ENCODE measurements at places on chromosomes 3 and 15.

DNA sequence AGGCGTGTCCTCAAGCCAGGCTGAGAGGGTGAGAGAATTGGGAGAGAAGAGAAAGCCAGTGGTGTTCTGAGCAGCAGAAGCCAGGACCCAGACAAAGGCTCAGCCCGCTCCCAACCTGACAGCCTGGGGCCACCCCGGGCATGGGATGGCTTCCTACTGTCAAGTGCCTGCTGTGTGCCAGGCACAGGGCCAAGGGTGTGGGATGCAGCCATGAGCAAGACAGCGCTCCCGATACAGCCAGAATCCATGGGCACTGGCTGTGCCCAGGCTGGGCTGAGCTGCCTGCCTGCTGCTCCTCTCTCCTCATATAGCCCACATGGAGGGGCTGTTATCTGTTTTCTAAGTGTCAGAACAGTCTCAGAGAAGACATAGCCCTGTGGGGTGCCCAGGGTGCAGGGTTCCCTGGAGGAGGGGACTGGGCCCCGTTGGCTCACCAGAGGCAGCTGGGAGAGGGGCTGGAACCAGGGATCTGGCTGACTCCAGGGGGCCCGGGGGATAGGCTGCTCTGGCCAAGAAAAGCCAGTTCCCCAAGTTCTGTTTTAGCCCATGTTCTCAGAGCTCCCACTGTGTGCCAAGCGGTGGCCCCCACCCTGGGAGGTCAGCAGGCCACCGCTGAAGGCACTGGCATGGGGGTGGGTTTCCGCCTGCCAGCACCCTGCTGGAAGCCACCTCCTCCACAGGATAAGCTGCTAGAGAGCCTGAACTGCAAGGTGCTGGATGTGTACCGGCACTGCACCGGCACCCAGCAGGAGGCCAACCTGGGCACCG, 39.0 kb downstream of the CFAP100 start:
- peak; percentile 6 for DNase-seq

GRCh38 chr15:56619887-56620286, 113.4 kb downstream of the ZNF280D start:
- DNase-seq = no peak

DNA sequence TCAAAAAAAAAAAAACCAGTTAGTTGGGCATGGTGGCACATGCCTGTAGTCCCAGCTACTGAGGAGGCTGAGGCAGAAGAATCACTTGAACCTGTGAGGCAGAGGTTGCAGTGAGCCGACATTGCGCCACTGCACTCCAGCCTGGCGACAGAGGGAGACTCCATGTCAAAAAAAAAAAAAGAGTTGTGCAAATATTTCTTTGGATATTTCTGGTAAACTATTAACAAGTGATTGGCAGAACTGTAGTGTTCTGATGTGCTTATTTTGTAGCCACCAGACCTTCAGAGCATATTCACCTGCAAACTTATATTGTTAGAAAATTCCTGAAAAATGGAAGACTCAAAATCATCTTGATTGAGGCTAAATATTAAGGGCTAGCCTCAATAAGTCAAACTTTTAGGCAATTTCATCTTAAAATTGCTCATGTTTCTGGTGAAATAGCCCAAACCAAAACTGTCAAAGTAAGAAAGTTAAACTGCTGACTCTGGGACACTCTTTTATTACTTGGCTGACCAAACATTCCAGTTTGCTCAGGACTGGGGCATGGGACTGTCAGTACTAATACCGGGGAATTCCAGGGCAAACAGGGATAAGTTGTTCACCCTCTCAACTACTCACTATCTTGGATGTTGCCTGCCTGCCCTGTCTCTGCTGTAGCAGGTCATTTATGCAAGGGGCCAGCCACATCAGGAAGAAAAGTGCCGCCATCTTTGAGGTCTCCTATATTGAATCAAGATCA, 37.0 kb downstream of the ABHD2 start:
- no peak for DNase-seq

DNA sequence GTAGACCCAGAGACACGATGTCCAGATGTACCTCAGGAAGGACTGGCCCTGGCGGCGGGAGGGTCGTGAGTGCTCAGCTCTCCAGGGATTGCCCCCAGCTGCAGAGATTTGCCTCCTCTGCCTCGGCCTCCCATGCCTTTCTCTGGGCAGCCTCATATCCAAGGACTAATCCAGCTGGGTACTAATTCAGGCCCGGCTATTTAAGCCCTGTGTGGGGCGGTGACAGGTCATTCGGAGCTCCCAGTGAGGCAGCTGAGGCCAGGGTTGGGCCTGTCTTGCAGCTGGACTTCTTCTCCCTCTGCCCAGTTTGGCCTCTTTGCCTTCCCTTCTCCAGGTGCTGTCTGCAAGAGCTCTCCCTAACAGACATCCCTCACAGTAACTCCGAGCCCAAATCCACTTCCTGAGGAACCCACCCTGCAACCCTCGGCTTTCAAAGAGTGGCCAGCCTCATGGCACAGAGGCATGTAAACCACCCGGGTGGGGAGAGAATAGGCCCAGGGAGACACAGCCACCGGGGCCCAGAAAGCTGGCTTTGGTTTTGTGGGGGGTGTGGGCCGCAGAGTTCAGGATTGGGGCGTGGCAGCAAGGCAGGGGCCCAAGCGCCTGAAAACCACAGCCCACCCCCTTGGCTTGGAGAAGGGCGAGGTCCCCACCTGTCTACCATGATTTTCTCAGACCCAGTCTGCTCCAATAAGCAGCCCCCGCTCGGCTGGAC, 85.8 kb downstream of the PPCDC start:
- no peak for DNase-seq

- DNase-seq = no peak
These were observed 5.2 kb downstream of the PARP3 start for GRCh38 chr3:51947215-51947900.

DNA sequence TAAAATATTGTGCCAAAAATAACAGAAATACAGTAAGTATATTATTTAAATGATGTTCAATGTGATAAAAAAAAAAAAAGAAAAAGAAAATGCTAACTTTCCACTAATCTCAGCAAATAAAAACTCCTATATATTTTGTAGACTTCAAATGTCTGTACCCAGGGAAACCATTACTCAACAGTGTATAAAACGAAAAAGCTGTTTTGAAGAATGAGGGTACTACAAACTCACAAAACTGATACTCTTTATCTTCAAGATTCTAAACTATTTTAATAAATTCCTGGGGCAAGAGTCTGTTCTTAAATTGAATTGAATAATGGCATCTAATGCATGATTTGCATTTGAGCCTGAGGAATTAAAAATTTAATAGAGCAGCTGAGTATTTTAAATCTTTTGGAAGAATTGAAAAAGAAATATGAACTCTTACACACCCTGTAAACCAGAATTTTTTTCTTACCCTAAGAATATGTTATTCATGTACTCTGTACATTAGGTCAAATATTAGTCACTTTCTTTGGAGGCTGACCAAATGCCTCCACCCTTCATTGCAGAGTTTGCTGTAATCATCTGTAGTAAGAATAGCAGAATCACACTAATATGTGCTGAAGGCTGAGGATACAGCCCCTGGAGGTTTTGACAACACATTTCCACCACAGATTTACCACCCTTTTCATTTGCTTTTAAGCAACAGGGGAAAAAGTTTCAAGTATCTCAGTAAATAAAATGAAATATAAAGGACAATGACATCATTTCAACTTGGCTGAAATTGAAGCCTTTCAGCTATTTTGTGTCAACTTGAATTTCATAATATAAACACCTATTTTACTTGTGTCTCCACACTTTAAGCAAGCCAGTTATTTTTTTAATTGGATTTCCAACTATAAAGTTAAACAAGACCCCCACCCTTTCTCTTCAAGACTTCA, 79.7 kb downstream of the FBN1 start:
- DNase-seq = no peak

- DNase-seq = no peak
These were observed 6.6 kb downstream of the B3GNT5 start for GRCh38 chr3:183259621-183260020.

GRCh38 chr3:156649681-156650080, 24.7 kb upstream of the TIPARP start:
- no peak for DNase-seq

- no peak for DNase-seq
These were observed 29.5 kb upstream of the SNRK start for GRCh38 chr3:43256714-43257461.

- no peak for DNase-seq
These were observed 77.0 kb downstream of the KLF13 start for GRCh38 chr15:31403606-31404005.

GRCh38 chr3:40961104-40961857, 238.0 kb upstream of the CTNNB1 start:
- DNase-seq = no peak

DNA sequence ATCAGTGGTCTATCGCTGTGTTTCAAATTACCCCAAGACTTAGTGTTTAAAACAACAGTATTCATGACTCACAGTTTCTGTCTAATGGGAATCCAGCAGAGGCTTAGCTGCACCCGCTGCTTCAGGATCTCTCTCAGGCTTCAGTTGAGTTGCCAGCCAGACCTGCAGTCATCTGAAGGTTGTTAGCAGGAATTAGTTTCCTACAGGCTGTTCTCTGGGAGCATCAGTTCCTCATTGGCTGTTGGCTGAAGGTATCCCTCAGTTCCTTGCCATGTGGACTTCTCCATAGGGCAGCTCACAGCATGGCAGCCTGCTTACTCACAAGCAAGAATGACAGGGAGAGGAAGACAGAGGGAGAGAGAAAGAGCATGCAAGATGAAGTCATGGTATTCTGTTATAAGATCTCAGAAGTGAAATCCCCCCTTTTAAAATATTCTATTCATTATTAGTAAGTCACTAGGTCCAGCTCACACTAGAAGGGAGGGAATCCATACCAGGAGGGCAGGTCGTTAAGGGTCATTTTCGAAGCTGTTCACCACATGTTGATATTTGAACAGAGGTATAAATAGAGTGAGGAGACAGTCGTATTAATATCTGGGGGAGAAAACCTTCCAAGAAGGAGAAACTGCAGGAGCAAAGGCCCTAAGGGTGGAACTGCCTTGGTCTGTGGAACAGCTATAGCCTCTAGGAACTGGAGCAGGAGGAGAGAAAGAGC, 473.9 kb upstream of the PPP2R3A start:
- DNase-seq = no peak

DNA sequence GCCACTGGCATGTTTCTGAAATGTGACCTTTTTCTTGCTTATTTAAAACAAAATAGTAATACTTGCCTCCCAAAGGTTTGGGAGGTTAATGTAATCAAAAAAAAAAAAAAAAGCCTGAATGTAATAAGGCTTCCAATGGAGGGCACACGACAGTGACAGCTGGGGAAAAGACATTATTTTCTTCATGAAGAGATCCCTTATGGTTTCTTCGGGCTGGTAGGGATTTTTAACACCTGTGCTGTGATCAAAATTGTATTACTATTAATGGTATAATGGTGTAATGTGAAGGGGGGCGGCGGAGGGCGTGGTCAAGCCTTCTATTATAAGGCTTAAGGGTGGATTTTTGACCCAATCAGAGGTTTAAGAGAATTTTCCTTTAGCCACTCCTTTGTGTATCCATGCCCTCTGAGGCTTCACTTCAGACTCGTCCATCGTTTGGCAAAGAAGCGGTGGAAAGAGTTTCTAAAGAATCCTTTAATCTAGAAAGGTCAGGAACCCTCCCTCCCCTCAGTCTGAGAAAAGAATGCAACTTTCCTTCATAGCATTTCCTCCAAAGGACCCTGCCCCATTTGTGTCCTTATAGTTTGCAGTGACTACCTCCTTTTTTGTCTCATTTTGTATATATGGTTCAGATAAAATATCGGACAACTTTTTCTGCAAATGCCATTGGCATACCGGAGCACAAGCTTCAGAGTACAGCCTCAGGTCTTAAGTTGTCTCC, 89.5 kb upstream of the CHD2 start:
- DNase-seq = peak; percentile 69

DNA sequence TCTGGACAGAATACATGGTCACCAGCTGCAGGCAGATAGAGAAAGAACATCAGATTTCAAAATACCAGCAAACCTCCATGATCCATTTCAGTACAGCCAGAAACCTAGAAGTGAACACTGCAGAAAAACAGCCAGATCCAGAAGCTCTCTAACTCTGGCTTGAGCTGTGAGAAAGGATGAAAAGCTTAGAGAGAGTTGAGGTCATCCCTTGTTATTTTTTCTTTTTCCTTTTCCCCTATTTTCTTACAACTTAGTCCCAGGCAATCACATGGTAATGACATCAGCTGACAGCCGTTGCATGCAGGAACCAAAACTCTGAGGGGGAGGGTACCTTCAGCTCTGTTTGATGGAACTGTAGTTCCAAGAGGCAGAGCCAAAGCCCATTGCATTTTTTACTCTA, 113.2 kb downstream of the TCF12 start:
- no peak for DNase-seq

- no peak for DNase-seq
These were observed 3.1 kb downstream of the ABHD14B start for GRCh38 chr3:51970606-51971300.

DNA sequence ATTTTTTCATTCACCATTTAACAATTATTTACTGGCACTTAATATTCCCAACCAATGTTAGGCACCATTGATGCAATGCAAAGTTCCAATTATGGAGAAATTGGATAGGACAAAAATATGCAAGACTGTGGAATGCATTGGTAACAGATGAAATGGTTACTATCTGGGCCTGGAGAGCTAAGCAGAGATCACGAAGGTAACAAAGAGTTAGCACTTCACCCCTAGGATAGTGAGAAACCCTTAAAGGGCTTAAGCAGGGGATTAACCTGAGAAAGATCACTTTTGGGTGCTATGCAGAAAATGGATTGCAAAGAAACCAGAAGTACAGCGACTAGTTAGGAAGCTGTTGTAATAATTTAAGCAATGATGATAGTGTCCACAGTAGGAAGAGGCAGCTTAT, 129.6 kb upstream of the GPR149 start:
- no peak for DNase-seq

DNA sequence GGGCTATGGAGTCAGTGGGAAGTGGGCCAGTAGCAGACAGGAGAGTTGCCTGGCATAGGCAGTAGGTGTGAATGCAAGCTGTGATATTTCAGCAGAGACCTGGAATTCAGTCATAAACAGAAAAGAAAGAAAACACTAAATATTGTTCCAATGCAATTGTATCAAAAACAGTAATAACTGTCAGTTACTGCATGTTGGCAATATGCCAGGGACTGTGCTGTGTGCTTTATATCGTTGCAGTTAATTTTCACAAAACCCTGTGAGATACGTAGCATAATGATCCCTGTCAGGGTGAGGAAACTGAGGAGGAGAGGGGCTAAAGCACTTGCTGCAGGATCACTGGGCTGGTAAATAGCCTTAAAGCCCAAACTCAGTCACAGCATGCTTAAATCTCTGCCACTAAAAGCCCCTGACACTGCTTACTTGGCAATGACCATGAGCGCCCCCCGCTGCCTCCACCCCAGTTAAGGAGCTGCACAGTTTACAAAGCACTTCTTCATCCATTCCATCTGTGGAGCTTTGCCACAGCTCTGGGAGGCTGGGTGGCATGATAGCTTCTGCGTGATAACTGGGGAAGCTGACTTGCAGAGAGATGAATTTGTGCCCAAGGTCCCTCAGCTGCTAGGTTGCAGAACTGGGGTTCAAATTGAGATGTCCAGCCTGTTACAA, 3.9 kb downstream of the SLC6A1 start:
- DNase-seq = no peak

GRCh38 chr3:89925976-89926375, 818.6 kb downstream of the EPHA3 start:
- no peak for DNase-seq

DNA sequence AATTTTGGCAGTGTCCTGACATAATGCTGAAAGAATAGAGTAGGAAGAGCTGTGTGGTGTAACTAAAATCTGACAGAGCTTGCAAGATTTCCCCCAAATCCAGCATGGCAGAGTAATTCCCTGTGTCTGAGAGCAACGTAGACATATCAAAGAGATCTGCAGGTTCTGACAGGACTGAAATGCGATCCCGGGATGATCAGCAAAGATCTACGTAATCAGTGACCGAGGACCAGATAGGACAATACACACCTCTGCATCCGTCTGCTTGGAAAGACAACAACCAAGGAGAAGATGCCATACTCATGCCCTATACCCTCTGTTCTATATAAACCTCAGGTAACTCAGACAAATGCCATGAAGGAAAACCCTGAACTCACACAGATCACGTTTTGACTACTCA, 26.6 kb upstream of the SYNPR start:
- DNase-seq = no peak
